GM12878 (cell line): ENCODE measurements at places on chromosomes 13 and 19.

DNA sequence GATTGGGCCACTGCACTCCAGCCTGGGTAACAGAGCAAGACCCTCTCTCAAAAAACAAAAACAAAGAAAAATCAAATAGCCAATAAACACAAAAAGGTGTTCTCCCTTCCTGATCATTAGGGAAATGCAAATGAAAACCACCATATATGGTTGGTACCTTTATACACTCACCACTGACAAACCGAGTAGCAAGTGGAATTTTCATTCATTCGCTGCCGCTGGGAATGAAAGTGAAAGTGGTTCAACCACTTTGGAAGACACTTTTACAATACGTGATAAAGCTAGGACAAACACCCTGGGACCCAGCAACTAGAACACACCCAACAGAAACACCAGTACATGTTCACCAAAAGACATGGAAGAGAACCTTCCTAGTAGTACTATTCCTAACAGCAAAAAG is 21.0 kb downstream of the GRIK5 start:
- no peaks in the 10 kb centered on the region for H3K27me3 ChIP-seq
- H3K36me3 ChIP-seq = no peaks in the 10 kb centered on the region
- no peak for DNase-seq
- no peak overlapping the region for H3K4me3 ChIP-seq

- no peaks in the 10 kb centered on the region for H3K36me3 ChIP-seq
- no peak for DNase-seq
- no peak overlapping the region for H3K4me3 ChIP-seq
- H3K4me1 ChIP-seq = peaks cover 13% of the 10 kb centered on the region
Measured at GRCh38 chr19:35219008-35219407, 9.5 kb downstream of the FAM187B start.

DNA sequence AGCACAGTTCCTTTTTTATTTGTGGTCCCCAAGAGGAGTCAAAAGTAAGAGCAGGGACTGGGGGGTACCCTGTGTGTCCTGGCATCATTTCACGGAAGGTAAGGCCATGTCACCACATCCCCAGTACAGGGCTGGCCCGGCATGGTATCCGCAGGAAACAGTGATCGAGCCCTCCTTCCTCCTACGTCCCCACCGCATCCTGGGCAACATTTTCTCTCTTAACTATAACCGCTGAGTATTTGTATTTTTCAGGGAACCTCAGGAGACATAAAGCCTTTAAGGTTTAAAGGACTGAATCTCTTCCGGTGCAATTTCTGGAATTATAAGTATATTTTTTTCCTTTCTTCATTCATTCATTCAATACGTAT is 13.6 kb upstream of the LATS2 start:
- no peak for DNase-seq
- no peaks in the 10 kb centered on the region for H3K36me3 ChIP-seq
- H3K4me1 ChIP-seq = peaks cover 6% of the 10 kb centered on the region
- H3K27ac ChIP-seq = no peak overlapping the region
- H3K27me3 ChIP-seq = no peaks in the 10 kb centered on the region; the same call in 1 of the 2 replicates

DNA sequence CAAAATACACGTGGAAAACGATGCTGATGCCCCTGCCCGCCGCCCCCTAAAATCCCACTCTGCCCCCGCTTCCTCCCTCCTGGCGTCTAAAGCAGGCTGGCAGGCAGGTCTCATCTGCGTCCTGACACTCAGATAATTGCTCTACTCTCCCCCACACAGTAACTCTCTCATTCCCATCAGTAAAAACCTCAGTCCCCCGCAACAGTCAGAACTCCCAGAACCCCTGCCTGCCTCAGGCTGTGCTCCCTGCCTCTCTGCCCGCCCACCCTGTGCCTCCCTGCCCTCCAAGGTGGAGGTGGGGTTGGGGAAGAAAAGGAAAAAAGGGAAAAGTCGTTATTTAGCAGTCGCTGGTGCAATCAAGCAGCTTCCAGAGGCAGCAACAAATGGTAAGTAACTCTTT is 473.7 kb downstream of the EFNB2 start:
- no peaks in the 10 kb centered on the region for H3K27me3 ChIP-seq
- H3K4me3 ChIP-seq = no peak overlapping the region

- H3K4me1 ChIP-seq = no peaks in the 10 kb centered on the region
- H3K4me3 ChIP-seq = no peak overlapping the region
- DNase-seq = no peak
- H3K36me3 ChIP-seq = no peaks in the 10 kb centered on the region
- H3K27me3 ChIP-seq = no peaks in the 10 kb centered on the region
Measured at GRCh38 chr13:69935043-69935442, 172.6 kb upstream of the ATXN8OS start.

- H3K4me1 ChIP-seq = no peaks in the 10 kb centered on the region
- no peaks in the 10 kb centered on the region for H3K27me3 ChIP-seq
- no peaks in the 10 kb centered on the region for H3K36me3 ChIP-seq
- no peak overlapping the region for H3K27ac ChIP-seq
- no peak overlapping the region for H3K4me3 ChIP-seq
- no peak for DNase-seq
Measured at GRCh38 chr13:110027470-110028240, 241.3 kb upstream of the IRS2 start.

GRCh38 chr13:33006134-33006533 is 10.1 kb upstream of the KL start:
- H3K27me3 ChIP-seq = no peaks in the 10 kb centered on the region
- DNase-seq = no peak
- H3K36me3 ChIP-seq = no peaks in the 10 kb centered on the region
- no peaks in the 10 kb centered on the region for H3K4me1 ChIP-seq
- no peak overlapping the region for H3K4me3 ChIP-seq
- H3K27ac ChIP-seq = no peak overlapping the region

DNA sequence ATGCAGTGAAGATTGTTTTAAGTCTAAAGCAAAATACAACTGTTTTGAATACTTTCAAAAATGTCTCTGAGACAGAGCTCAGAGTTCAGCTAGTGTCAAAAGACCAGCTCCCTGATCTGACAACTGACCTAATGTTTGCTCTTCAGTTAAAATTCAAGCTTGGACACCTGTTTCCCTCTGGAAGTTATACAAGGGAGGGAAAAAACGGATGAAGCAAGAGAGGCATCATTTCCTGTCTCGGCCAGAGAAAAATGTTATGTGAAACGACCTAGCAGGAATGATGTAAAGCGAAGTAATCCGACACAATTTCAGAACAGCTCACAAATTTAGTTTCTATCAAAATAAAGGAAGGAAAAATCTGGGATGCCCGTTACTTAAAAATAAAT is 59.4 kb downstream of the ZAR1L start:
- H3K36me3 ChIP-seq = no peaks in the 10 kb centered on the region
- H3K4me1 ChIP-seq = no peaks in the 10 kb centered on the region
- no peaks in the 10 kb centered on the region; the same call in 1 of the 2 replicates for H3K27me3 ChIP-seq
- H3K27ac ChIP-seq = no peak overlapping the region
- no peak for DNase-seq
- no peak overlapping the region for H3K4me3 ChIP-seq

DNA sequence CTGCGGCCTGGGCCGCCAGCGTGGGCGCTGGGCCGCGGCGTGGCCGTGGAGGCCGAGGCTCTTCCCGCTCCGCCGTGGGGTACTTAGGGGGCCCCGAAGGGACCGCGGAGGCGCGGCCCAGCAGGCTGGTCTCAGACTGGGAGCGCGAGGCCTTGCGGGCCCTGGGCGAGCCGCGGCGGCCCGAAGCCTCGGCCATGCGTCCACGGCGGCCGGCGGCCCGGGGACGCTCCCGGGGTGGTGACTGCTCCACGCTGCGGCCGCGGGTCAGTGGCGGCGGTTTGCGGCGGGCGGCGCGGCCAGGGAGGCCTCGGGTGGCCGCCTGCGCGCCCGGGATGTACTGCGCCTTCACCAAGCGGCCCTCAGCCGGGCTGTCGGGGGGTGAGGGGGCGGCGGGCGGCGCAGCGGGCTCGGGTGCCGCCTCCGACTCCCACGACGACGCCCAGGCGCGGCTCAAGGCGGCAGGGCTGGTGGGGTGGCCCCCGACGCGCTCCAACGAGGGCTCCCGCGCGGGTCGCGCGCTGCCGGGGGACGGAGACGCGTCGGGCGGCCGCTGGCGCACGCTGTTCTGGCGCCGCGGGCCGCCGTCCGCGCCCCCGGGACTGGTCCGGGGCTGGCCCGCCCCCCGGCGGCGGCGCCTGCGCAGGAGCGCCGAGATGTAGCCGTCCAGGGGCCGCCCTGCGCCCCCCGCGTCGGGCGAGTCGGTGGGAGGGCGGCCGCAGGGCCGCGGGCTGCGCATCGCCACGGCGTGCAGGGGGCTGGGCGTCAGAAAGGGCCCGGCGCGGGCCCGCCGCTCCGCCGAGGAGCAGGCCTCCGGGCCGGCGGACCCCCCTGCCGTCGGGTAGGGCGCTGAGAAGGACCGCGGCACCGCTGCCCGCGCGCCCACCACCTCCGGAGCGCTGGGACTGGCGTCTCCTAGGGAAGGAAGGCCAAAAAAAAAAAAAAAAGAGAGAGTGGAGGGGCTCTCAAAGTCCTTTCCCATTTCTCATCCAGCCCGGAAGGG is 11.7 kb downstream of the DACT3 start:
- H3K27me3 ChIP-seq = no peaks in the 10 kb centered on the region; the same call in none of the 2 replicates
- no peaks in the 10 kb centered on the region for H3K36me3 ChIP-seq
- H3K4me3 ChIP-seq = no peak overlapping the region
- peaks cover 5% of the 10 kb centered on the region; the same call in 1 of the 2 replicates for H3K4me1 ChIP-seq
- no peak overlapping the region for H3K27ac ChIP-seq
- no peak for DNase-seq
